ENCODE measurements at places on chromosomes 2 and 18.

DNA sequence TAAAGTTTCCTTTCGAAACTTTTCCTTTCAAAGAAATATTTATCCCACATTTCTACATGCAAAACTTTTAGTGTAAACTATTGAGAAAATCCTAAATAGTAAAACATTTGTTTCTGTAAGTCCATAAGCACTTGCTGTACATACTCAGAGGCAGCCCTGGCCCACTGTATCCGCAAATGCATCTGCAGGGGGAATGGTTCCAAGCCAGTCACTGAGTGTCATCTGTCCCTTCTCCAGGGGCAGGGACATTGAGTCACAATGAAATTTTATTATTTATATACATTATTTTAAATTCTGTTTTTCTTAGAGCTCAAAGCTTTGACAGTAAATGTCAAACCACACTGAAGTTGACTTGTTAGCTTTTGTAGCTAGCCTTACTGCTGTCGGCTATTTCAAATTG, 367.2 kb downstream of the MTX2 start:
- peak; percentile 32 for DNase-seq

DNA sequence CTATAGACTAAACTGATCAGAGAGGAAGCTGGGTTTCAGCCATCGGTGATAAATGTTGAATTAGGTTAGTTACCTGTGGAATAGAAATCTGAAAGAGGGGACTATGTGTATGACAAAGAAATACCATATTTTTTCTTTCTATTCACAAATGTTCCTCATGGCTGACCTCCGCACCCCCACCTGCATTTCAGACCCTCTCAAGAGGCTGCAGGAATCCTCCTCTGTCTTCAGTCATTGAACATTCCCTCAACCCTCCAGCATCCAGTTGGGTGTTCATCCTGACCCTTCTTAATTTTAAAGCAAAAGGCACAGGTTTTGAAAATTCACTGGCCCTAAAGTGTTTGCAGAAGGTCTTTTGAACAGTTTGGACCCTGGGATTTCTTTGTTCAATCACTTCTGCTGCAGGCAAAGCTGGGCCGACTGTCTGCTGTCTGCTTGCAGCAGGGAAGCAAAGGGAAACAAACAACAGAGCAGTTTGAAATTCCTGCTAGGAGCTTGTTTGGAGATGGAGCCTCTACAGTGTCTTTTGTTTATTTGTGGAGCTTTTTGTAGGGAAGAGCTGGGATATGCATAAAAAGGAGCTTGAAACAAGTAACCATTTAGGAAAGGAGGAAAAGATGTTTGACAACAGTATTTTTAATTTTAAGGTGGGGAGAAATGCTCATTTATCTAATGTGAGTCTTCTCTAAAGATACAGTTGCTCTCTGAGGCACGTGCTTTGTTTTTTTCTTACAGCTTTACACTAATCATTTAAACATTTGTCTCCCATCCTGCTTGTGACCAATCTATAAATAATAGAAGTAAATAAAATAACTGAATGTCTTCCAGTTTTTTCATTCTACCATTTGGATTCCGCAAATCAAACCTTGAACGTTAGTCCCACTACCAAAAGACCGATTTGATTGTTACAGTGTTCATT, 213.3 kb upstream of the MMADHC start:
- DNase-seq = no peak

DNA sequence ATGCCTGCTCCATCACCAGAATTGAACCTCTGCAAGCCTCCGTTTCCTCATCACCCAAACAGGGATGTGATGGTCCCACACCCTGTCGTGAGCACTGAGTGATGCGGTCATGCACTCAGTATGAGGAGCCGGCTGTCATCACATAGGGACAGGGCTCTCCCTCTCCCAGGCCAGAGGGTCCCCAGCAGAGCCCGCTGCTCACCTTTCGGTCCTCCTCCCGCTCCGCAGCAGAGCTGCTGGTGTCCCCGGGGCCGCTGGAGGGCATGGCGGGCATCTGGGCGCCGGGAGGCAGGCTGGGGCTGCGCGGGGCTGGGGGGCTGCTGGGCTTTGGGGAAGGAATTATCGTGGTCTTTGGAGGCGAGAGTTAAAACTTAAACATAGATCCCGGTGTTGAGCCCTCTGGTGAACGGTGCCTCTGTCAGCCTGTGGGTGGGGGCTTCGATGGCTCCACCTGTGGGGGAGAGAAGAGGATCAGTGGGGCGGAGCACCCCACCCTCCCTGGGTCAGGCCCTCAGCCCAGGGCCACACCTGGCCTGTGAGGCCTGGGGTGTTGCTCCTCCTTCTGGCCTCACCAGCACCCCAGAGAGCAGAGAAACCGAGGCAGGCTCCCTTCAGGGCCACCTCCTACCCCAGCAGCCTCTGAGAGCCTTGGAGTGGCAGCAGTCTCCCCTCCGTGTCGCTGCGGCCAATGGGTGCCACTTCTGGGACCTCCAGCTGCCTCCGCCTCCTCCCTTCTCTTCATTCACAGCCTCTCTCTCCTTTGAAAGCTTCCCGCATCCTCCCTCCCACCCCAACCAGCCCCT, 27.8 kb downstream of the DNMT3A start:
- no peak for DNase-seq

- peak; percentile 91 for DNase-seq
Measured at GRCh38 chr2:101432411-101433181, 42.3 kb downstream of the RFX8 start.

DNA sequence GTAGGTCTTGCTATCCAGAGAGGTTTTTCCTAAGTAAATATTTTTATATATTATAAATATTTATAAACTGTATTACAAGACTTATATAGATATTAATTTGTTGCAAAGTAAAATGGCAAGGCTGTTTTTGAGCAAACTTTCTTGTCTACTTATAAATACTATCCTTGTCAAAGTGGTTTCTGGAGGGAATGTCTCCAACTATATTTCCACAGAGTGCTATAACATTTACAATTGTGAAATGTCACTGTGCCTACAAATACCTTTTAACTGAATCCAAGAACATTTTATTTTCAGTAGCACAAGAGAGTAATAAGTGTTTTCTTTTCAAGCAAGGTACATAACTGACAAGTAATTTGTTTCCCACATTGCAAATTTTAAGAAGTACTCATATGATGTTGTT, 256.8 kb downstream of the ZNF385B start:
- DNase-seq = no peak

DNA sequence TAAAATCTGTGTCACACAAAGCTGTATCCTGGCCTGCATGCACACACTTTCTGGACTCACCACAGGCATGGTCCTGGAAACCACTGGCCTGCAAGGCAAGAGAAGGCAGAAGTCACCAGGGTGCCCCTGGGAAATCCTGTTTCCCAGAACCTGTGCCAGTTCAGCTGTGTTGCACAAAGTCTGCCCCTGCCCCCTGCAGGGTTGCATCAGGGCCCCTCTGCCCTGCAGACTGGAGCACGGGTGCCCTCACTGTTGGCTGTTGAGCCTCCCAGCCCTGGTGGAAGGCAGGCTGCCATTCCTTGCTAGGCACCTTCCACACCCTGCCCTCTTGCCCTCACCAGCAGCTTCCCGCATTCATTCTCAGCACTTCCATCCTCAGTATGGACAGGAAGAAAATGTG, 18.0 kb upstream of the TUBB6 start:
- no peak for DNase-seq

DNA sequence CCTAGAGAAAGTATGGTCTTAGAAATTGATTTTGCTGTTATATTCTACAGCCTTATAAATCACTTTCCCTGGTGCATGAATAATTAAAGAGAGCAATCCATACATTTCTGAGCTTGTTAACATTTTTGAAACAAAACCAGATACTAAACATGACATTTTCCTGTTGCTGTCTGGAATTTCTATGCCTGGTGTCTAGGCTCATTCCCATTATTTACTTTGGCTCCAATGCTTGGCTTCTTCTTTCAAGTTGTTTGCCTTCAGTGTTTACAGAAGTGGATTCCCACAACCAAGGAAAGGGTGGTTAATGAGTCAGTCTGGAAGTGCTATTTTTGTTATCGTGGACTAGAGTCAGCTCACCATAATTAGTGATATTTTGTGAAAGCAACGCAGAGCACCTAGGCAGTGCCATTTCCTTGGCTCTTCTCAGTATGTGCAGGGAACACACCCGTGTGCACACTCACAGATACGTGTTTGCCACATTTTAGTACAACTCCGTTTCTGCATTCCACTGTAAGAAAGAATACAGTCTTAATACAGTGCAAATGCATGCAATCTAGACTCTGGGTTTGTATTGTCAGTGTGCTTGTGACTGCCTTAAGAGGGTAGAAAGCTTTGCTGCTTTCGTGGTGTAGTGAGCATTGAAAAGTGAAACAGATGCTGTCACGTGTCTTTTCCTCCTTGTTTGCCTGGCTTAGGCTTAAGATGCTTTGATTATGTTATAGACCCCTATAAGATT, 185.0 kb upstream of the RASGRP3 start:
- DNase-seq = peak; percentile 73

- DNase-seq = no peak
Measured at GRCh38 chr2:8513601-8514273, 168.1 kb upstream of the ID2 start.

GRCh38 chr18:55249550-55249949, 290.3 kb upstream of the CCDC68 start:
- DNase-seq = no peak

GRCh38 chr18:45441110-45441847, 174.0 kb upstream of the SLC14A2 start:
- DNase-seq = peak; percentile 62

GRCh38 chr2:32534831-32535230, 93.0 kb upstream of the TTC27 start:
- DNase-seq = no peak

Data from GM23248 (cell line).